HT1080 (cell line): ENCODE measurements at places on chromosomes 2 and 18. TPM values are rescaled to one million over a fixed set of nuclear protein-coding genes. Genes with fewer than 3 reads are reported as not detected.

GRCh38 chr2:53474914-53475313, 292.7 kb upstream of the CHAC2 start:
- no peak for DNase-seq

DNA sequence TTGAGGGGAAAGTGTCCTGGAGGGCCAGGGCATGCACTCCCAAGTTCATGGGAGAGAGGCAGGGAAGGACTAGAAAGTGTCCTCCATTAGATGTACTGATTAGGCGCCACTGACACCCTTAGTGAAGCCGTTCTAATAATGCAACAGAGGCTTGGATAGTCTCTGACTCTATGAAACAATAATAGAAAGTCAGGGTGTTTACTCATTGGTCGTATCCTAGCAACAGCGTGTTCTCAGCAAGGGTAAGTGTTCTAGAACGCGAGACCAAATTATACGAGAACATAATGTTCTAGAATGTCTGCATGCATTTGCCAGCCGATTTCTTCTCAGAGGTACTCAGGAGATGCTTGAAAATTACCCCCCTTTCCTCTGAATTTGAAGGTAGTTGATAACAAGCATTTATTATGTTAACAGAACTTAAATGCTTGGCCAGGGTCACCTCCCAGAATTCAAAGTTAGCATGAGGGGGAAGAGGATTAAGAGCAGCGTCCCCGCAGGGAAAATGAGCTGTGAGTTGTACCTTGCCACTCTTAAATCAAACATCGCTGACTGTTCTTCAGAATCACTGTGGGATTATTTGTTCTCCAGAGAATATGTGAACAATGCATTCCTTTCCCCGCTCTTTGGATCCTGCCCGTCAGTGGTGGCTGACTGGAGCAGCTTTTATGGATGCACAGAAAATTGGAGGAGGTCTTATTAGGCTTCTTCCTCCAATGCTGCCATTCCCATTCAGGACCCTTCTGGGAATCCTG, 33.7 kb upstream of the PDIA6 start:
- DNase-seq: no peak

LINC00305 gene
- not detected in 2 replicates for total RNA-seq

COL5A2 gene
- 0.66 and 1.0 TPM in 2 replicates for total RNA-seq

GRCh38 chr2:33607905-33608304, 8.8 kb upstream of the FAM98A start:
- DNase-seq: no peak

DNA sequence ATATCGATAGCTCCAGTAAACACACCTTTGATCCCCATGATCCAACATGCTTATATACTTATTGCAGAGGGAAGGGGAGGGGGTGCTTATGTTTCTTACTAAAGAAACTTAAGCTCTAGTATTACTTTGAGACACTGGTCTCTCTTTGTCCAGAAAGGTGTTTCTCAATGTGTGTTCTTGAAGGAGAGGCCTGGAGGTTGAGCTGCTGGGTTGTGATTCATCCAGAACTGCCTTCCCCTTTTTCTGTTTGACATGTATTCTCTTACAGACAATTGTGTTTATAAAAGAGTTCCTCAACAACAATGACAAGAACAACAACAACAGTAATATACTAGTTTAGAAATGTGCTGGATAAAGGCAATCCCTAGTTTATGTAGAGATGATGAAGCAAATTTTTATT, 516.0 kb upstream of the FAM98A start:
- DNase-seq: no peak

CHST10 gene
- total RNA-seq: 18.0 and 18.7 TPM in 2 replicates

GRCh38 chr2:2636813-2637212, 305.7 kb upstream of the MYT1L start:
- DNase-seq: no peak

DNA sequence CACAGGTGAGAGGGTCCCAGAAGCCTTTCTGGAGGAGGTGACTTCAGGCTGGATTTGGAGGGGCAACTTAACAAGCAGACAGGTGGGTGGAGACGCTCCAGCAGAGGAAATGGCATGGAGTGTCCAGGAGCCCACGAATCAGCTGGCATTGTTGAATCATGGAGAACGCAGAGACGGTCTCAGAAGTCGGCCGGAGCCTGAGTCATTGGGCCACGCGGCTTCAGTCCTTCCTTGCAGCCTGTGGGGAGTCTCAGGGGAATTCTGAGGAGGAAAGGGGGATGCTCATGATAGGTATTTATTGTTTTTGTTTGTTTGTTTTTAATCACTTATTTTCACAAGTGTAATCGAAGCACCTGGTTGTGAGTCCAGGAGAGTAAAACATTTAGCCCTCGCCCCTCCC, 184.6 kb upstream of the HDAC4 start:
- DNase-seq: peak; percentile 10

DNA sequence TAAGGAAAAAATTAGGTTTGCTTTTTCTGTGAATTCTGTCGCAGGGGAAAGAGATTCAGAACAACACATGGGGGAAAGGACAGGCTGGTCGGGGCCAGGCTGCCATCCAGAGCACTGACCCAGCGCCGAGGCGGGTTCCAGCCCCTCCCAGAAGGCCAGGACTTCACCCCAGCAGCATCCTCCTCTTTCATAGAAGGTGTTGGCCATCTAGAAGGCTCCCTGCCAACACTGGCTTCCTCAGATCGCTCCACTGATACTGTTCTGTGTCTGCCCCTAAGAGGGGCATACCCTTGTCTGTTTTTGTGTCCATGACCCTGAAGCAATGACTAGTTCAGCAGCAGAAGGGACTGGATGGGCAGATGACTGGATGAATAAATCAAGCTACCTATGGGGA, 144.5 kb downstream of the HDAC4 start:
- DNase-seq: no peak

GRCh38 chr2:148531669-148532428, 112.7 kb upstream of the EPC2 start:
- DNase-seq: no peak

XDH gene
- 3.1 and 3.7 TPM in 2 replicates for total RNA-seq

PARD6G gene
- 3.3 and 3.9 TPM in 2 replicates for total RNA-seq

- no peak for DNase-seq
These were observed 44.8 kb downstream of the REL start for GRCh38 chr2:60925994-60926740.

TUBA3D gene
- total RNA-seq: 2.9 and 3.0 TPM in 2 replicates

PJVK gene
- total RNA-seq: 0.39 and 0.47 TPM in 2 replicates

DNA sequence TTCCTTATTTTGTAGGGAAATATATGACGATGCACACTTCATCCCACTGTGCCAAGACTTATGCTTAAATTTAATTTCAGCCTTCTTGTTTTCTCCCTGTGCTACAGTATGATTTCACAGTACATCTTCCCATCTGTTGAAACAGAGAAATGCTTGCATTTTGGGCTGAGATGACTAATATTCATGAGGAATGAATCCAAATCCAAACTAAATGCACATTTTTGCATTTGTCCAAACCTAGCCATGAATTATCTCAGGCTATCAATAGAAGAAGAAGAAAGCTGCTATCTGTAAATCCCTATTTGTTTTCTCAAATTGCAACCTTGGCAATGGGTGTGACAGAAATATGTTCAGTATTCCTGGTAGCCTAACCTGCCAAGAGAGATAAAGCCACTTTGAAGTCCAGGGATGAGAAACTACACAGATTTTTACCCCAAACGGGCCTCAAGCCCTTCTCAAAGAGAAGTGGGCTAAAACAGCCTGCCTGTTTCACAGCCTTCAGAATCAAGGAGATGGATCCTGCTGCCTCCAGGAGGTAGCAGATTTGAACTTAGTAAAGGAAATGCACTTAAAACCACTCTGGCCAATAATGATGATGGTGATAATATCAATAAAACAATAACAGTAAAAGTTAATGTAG, 306.9 kb upstream of the NT5C1B start:
- DNase-seq: no peak

- DNase-seq: no peak
These were observed 286.0 kb downstream of the TRIB2 start for GRCh38 chr2:13002536-13003331.

- no peak for DNase-seq
These were observed 45.9 kb downstream of the NCK2 start for GRCh38 chr2:105790461-105791149.

DNA sequence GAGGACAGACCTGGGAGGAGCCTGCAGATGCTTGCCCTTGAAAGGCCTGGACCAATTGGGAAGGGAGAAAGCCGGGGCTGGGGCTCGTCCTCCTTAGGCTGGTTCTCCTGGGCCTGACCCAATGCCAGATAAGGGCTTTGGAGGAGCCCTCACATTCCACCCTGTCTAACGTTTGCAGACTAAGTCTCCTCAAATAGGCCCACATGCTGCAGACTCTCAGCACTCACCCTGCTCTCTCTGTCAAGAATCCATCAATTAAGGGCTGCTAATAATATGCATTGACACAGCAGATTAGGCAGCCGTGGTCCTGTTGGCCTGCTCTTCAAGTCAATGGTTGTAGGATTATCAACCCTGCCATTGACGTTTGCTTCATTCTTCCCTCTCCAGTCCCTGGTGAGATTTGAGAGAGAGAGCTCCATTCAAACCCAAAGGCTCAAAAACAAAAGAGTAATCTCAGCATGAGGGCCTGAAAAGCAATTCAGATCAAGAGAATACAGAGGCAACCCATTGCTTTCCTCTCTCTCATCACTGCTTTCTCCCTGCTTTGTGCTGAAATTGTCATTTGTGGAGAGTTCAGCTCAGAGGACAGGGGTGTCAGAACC, 167.6 kb downstream of the INSIG2 start:
- DNase-seq: no peak

DNA sequence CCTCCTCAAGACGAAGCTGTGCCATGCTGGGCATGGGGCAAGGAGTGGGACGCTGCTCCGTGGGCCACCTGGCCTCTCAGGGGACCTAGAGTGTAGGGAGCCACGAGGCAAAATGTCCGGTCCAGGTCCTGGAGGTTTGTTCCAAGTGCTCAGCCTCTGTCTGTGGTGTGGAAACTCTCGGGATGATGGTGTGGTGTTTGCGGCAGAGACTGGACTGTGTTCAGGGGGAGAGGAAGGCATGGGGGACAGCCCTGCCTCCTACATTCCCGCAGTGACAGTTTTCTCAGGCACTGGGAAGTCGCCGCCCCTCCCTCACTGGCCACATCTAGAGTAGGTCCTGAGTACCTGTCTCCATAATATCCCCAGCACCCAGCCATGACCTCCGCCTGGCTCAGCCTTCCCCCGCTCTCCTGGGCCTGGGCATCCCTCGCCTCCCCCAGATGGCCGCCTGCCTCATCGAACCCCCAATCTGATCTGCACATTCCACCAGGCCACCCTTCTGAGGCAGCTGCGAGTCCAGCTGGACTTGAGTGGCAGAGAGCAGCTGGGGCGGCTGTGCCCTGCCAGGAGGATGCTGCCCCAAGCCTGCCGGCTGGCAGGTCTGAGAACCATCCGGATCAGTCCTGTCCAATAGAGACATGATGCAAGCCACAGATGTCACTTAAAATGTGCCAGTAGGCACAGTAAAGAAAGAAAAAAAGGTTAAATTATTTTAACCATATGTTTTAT, 6.2 kb downstream of the KCNIP3 start:
- DNase-seq: no peak

GRCh38 chr2:181457121-181457740, at the start of gene ITGA4:
Gene ITGA4 (plus strand): TSS chr2:181457386. CDS start chr2:181457655, 269 bp downstream.
- DNase-seq: peak; percentile 78

LYPD1 gene
- total RNA-seq: 45.0 and 51.6 TPM in 2 replicates

DNA sequence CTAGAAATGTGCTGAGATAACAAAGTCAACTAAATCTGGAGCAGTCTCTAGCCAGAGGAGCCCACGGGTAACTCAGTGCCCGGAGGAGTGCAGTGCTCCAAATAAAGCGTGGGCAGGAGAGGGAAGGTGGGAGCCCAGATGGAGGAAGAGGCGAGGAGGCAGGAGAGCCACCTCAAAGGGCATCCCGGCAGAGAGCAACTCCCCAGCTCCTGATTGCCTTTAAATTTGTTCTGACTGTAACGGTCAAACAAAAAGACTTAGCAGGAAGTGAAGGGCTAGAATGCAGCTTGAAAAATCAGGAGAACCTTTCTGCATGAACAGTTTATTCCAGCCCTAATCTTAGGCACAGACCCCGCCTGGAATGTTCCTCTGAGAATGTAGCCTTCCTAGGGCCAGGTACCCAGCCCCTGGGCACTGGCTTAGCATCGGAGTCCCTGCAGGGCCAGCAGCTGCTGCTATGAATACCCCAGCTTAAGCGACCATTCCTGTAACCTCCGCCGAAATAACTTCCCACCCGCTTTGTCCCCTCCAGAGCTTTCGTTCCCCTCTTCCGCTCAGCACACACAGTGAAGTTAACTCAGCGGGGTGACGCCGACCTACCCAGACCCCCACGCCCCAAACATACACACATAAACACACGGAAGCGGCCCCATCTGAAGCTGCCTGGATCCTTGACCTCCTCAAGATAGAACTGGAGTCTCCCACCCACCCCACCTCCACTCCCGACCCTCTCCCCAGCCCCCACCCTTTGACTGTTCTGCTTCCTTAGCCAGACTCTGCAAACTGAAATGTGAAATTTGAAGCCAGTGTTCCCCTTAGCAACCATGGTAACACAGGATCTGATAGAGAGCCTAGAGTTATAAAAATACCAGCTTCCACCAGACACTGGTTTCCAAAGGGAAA, 123.2 kb downstream of the SMAD7 start:
- DNase-seq: peak; percentile 15

LIMS3 gene
- total RNA-seq: 4.1 and 6.4 TPM in 2 replicates

ASXL3 gene
- 0.13 TPM in 1 of 2 replicates, not detected in the other for total RNA-seq

IL37 gene
- not detected in 2 replicates for total RNA-seq

DNA sequence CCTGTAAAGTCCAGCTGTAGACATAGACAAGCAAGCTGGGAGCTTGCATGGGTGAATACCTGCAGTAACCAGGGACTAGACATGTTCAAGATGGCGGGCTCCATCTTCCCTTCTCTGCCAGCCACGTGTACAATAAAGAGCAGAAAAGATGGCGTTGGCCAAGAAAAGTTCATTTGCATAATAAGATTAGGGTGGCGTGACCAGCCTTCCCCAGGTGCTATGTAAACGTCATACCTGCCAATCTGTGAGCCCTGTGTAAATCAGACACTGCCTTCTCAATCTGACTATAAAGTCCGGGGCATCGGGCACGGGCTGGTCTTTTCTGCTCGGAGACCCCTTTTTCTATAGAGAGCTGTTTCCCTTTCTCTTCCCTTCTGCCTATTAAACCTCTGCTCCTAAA, 101.6 kb upstream of the XPO1 start:
- no peak for DNase-seq

GRCh38 chr2:238777369-238778067, 70.4 kb upstream of the TWIST2 start:
- DNase-seq: no peak

MOCOS gene
- 9.2 and 12.2 TPM in 2 replicates for total RNA-seq

ARHGAP25 gene
- not detected in 2 replicates for total RNA-seq

- no peak for DNase-seq
These were observed 96.8 kb upstream of the MBOAT2 start for GRCh38 chr2:9100080-9100876.

KCNIP3 gene
- total RNA-seq: 0.71 and 1.6 TPM in 2 replicates

- peak; percentile 29 for DNase-seq
These were observed 12.7 kb upstream of the CREG2 start for GRCh38 chr2:101400048-101400447.

SEH1L gene
- total RNA-seq: 43.6 and 64.8 TPM in 2 replicates

DNA sequence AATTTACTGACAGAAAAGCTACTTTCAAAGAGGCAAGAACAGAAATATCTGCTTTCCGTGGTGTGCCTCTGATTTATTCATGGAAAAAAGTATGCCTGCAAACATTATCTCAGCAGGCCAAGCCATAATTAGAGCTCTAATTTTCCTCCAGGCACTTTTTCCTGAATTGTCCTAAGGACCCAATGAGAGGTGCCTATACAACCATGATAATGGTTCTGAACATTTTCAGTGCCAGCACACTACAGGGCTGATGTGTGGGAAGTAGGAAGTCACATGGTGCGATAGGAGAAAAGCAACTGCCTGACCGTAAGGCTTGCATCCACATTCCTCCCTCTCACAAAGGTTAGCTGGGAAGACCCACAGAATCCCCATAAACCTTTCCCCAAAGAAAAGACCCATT, 45.9 kb upstream of the EGR4 start:
- DNase-seq: no peak
